Fibroblast of the conjunctiva (primary cell): ENCODE measurements at places on chromosomes 1 and 21.

GRCh38 chr1:186899577-186899976, 70.8 kb downstream of the PLA2G4A start:
- DNase-seq: no peak

DNA sequence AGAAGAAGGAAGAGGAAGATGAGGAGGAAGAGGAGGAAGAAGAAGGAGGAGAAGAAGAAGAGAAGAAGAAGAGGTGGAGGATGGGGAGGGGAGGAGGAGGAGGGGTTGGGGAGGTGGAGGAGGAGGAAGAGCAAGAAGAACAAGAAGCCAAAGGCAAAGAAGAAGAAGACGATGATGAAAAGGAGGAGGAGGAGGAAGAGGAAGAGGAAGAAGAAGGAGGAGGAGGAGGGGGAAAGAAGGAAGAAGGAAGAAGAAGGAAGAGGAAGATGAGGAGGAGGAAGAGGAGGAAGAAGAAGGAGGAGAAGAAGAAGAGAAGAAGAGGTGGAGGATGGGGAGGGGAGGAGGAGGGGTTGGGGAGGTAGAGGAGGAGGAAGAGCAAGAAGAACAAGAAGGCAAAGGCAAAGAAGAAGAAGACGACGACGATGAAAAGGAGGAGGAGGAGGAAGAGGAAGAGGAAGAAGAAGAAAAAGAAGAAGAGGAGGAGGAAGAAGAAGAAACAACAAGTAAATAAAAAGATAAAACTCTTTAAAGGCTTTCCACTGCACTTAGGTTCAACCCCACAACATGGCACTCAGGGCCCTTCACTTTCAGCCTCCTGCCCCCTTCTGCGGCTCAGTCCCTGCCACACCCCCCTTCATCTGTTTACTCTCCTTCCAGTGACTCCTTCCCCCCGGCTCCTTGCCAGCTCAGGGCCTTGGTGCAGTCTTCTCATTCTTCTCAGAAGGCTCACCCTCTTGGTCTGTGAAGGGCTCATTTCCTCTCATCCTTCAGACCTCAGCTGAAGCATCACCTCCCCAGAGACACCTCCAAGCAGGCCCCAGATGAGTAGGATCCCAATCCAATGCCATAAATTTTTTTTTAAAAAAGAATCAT, 114.0 kb downstream of the KCNN3 start:
- no peak for DNase-seq

GRCh38 chr1:172120381-172120780, 279.1 kb downstream of the DNM3 start:
- DNase-seq: no peak

DNA sequence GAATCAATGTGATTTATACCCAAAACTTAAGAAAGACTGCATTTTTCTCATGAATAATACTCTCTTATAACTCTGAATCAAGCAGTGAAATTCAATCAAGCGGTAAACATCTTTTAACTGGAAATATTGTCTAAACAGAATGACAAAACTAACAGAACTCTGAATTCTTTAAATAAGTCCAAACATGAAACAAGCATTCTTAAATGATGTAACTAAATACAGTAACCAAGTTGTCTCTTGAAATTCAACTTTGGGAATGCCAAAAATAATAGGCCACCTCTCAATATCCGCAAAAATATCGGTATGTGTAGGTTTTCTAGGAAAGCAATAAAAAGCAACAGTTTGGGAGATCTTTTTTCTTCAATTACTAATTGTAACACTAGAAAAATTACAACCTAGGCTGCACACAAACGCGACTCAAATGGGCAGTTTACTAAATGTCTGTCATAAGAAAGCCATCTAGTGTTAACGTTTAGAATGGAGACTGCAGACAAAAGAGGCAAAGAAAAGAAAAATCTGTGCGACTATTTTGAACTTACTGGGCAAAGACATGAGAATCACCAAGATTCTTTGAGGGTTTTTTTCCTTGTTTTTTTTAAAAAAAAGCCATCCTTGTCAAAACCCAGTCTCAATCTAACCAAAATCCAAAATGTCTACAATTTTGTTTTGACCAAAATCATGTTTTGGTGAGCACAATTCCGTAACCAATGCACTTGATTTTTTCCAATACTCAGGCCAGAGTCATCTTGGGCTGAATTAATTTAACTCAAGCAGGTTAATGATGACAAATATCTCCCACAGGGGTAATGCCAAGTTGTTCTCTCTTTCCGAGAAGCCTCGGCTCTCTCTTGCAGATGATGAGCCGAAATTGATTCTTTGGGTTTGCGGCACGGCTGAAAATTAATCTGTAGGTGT, 1.3 kb downstream of the SIPA1L2 start:
- no peak for DNase-seq

- DNase-seq: no peak
Observed at GRCh38 chr1:23909412-23909811, 3.8 kb downstream of the CNR2 start.

GRCh38 chr21:45747233-45747766, 103.8 kb downstream of the PCBP3 start:
- DNase-seq: no peak

GRCh38 chr1:95002540-95003432, 70.0 kb downstream of the ALG14 start:
- no peak for DNase-seq

GRCh38 chr1:104671684-104672353, 922.1 kb downstream of the AMY1C start:
- DNase-seq: no peak

GRCh38 chr1:200260597-200261335, 149.1 kb downstream of the ZNF281 start:
- peak; percentile 23 for DNase-seq

- DNase-seq: no peak
Observed at GRCh38 chr1:235424092-235424491, 56.9 kb downstream of the TBCE start.

- no peak for DNase-seq
Observed at GRCh38 chr1:63966016-63966415, 192.2 kb downstream of the ROR1 start.

- DNase-seq: no peak
Observed at GRCh38 chr1:165581926-165582325, 38.1 kb downstream of the LRRC52 start.

DNA sequence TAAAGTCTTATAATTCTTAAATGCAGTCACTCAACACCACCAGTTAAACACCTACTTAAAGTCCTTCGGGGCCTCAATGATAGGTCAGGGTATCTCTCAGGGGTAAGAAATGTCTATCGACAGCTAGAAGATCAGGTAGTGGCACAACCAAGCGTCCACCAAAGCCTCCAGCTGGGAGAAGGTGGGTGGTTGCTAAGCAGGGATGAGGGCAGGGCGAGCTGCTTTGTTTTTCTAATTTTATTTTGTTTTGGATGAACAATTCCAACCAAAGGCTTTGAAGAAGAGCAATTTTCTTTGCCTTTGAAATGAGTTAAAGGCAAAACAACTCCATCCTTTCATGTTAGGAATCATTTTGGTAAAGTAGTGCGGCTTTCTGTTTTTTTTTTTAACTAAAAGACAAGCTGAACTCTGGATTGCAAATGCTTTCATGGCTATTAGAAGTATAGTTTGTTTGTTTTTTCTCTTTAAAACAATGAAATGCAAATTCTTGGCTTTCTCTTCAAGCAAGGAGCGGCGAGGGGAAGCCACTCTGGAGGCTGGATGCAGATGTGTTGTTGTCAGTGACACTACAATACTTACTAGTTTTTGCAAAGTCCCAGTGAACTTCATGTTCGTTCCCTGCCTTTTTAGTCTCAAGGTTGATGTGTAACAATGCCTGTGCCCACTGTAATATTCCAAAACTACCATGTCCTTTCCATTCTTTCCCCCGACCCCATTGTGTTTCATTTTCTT, 106.0 kb downstream of the MRPS6 start:
- no peak for DNase-seq

DNA sequence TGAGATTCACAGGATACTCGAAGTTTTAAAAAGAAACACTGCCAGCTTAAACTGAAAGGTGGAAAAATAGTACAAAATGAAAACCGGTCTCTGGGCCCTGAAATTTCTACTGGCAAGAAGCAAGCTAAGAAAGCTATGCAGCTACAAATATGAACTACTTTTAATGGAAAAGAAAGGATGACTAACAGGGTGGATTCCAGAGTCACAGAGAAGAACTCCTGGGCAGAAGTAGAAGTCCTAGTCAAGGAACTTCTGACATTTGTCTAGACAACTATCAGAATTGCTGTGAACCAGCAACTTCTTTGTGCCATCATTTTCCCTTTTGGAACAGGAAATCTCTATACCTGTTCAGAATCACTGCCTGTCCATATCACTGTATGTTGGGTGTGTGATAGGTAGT, 38.1 kb downstream of the CD160 start:
- DNase-seq: no peak

GRCh38 chr1:147077523-147077922, 94.7 kb downstream of the PRKAB2 start:
- no peak for DNase-seq

- DNase-seq: peak; percentile 20
Observed at GRCh38 chr1:8259498-8260290, 58.2 kb upstream of the SLC45A1 start.

- DNase-seq: no peak
Observed at GRCh38 chr1:66919063-66919462, 5.6 kb downstream of the DNAI4 start.

- no peak for DNase-seq
Observed at GRCh38 chr1:26418865-26419349, 8.3 kb downstream of the LIN28A start.

DNA sequence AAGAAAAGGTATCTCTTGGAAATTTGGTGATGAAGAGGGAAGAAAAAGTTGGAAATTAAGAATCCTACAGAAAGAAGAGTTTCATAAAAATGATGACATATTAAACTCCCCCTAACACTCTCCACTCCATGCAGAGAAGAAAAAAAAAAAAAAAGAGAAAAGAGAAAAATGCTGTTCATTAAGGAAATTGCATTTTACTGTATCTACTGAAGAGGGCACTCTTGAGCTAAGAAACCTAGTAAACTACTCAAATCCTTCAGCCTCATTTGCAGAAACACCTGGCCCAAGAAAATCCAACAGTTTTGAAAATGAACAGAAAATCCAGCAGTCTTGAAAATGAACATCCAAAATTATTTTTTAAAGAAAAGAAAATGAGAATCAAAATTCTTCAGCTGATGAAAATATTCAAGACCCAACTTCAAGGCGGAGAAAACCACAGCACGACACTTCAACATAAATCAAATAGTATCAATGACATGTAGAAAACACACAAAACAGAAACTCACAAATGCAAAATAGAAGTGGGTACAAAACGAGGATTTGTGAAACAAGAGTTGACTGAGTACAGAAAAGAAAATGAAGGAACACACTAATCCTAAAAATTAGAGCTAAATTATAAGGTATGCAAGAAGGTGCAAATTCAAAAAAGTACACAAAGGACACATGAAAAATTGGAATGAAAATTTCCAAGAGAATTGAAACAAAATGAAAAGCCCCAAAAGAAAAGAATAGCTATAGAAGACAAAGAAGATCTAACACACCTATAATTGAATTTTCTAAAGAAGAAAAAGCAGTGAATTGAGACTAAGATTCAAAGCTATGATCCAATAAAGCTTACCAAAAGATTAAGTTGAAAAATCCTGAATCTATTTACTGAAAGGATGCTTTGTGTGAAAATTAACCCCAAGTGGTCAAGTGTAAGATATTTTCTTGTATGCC, 73.2 kb upstream of the DNAJC6 start:
- DNase-seq: peak; percentile 18

DNA sequence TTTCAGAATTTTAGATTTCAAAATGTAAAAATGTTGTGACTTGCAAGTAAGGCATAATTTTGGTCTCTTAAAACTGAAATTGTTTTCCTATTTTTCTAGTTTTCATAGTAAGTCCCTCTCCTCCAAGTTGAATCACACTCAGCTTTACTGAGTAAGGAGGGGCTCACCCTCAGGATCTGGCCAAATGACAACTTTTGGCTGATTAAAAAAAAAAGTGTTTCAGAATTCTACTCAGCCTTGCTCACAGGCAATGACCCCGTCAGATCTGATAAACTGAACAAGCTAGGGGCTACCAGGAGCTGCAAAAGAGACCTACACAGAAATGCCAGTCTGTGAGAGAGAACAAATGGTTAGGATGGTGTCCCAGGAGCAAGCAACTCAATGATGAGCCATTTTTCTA, 159.8 kb downstream of the PBX1 start:
- no peak for DNase-seq

DNA sequence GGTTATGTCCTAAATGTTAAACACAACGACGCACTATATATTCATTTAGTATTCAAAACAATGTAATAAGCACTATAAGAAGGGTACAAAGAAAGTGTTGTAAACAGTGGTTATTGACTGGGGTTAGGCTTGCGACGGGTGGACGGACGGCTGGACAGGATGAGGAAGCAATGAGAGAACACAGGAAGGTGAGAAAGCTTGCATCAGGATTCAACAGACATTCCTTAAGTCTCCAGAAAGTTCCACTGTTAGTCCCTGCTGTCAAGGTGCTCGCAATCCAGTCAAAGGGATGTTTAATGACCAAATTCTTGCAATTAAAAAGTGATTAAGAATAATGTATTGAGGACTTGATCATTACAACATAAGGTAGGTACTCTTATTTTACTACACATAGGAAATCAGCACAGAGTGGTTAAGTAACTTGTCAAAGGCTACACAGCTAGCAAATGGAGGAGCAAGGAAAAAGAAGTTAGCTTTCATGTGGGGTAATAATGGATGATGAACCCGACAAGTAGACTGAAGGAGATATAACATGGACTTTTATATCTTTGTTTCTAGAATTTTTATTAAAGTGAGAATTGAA, 994 bp upstream of the ACBD6 start:
- DNase-seq: no peak

DNA sequence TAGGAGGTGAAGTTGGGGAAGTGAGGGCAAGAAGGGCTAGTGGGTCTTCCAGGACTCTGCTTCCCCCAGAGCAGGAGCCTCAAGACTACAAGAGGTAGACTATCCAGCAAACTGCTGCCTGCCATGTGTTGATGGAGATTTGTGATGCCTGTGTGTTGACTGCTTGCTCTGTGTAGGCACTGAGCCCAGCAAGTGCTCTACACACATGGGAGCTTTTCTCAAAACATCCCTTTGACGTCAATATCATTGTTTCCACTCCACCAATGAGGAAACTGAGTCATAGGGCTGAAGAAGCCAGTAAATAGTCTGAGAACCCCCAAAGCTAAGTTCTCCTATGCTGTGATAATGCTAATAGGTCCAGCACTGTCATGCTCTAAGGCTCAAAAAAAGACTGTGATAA, 207.2 kb upstream of the NFIA start:
- no peak for DNase-seq

DNA sequence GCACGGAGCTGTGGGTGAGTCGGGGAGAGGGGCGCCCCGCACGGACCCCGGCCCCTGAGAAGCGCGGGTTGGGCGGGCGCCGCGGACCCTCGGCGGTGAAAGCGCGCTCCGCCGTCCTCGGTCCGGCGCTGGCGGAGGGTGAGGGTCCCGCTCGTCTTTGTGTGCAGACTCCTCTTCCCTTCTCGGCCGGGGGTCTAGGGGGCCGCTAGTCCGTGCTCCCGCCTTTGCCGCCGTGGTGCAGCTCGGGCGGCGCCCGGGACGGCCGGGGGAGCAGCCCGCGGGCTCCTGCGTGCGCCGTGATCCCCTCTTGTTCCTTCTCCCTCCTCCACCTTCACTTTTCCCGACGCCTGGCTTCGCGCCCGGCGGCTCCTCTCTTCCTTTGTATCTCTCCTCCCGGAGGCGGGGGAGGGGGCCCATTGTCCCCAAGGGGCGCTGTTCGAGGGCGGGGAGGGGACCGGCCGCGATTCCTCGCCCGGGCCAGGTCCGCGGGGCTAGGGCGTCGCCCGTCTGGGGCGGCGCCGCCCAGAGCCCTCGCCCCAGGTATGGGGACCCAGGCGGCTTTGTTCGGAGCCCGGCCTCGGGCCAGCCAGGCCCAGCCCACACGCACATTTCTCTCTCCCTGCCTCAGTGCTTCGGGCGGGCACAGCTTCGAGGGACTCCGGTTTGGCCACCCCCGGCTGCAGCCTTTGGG, 519 bp downstream of the FNBP1L start:
- DNase-seq: no peak

- no peak for DNase-seq
Observed at GRCh38 chr1:160095382-160096105, 2.9 kb downstream of the IGSF8 start.
